ENCODE measurements at places on chromosomes 4 and X. TPM values are rescaled to one million over a fixed set of nuclear protein-coding genes. Genes with fewer than 3 reads are reported as not detected.

DNA sequence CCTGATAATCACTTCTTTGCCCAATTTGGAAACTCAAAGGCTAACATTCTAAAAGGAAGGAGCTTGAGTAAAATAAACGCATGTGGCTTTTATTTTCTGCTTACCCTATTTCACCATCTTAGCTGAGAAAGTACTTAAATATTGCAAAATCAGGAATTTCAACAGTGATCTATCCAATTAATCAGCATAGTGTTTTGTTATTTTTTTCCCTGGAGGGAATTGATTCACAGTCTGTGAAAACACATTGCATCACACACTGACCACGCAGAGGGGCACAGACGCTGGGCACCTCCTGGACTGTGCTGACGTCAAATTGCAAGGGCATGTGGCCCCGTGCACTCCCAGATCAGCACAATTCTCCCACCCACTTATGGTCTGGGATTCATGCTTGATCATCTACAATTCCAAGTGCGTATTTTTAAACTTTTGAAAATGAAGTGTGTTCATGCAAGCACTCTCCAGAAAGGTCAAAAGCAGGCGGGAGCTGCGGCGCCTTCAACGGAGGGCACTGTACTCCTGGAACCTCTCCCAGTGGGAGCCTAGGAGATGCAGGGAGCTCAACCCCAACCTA, 320.6 kb upstream of the PPARGC1A start:
- no peak for DNase-seq

GRCh38 chr4:2829321-2829932, 14.2 kb upstream of the ADD1 start:
- DNase-seq = no peak

DNA sequence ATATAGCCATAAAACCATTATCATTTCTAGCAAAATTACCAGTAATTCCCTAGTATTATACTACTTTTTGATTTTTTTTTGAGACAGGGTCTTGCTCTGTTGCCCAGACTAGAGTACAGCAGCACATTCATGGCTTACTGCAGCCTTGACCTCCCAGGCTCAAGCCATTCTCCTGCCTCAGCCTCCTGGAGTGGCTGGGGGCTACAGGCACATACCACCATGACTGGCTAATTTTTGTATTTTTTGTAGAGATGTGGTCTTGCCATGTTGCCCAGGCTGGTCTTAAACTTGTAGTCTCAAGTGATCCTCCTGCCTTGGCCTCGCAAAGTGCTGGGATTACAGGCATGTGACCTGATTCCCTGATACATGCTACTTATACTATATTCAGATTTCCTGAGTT, 13.7 kb downstream of the N4BP2 start:
- DNase-seq = no peak

DNA sequence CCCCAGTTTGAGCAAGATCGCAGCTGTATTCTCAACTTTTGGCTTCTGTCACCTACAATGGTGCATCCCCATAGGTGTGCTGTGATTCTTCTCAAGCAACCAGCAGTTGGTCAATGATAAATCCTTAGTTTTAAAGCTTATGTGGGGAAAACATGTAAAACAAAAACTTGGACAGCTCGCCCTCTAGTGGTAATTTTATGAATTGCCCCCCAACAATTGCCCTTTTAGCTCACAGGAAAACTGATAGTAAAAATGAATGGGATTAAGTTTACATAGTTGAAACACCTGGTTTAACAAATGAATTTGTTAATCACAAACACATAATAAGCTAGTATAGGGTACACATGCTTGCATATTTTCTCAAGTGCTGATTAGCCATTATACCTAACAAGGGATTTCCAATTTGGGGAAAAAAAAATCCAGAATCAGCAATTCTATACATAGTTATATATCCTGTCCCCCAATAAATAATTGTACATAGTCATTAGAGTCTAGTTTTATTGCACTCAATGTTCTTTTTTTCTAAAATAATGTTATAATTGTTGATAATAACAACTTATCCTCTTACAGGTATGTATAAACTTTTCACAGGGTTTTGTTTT, 30.1 kb downstream of the TEX13A start:
- DNase-seq = no peak

GRCh38 chr4:15717086-15717485, 14.2 kb downstream of the BST1 start:
- no peak for DNase-seq

GRCh38 chr4:5772528-5773270, 61.7 kb downstream of the EVC start:
- no peak for DNase-seq

SLC6A14 gene
- 0.05 TPM for total RNA-seq

C4orf36 gene
- 1.8 TPM for total RNA-seq
